ENCODE measurements at places on chromosomes 1 and 21.

DNA sequence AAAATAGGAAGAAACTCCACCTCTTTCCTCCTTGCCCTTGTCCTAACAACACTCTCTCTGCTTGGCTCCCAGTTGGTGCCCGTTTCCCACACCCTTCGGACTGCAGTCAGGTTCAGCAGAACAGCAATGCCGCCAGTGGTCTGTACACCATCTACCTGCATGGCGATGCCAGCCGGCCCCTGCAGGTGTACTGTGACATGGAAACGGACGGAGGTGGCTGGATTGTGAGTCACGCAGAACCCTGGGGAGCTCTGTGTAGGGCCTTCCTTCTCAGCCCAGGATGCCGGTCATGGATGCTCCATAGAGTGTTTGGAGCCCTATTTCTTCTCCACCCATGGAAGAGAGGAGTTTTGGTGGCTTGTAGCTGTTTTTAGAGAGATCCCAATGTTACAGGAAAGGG lies 60.9 kb downstream of the TNN start:
- DNase-seq: no peak

DNA sequence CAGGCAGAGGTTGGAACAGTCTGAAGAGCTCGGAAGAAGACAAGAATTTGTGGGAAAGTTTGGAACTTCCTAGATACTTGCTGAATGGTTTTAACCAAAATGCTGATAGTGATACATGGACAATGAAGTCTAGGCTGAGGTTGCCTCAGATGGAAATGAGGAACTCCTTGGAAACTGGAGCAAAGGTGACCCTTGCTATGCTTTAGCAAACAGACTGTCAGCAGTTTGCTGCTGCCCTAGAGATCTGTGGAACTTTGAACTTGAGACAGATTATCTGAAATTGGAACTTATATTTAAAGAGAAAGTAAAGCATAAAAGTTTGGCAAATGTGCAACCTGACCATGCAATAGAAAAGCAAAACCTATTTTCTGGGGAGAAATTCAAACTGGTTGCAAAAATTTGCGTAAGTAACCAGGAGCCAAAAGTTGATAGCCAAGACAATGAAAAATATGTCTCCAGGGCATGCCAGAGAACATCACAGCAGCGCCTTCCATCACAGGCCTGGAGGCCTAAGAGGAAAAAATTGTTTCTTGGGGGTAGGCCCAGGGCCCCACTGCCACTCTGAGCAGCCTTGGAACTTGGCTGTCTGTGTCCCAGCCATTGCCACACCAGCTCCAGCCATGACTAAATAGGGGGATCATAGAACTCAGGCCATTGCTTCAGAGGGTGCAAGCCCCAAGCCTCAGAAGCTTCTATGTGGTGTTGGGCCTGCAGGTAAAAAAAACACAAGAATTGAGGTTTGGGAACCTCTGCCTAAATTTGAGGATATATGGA lies 675.3 kb downstream of the LTN1 start:
- no peak for DNase-seq

DNA sequence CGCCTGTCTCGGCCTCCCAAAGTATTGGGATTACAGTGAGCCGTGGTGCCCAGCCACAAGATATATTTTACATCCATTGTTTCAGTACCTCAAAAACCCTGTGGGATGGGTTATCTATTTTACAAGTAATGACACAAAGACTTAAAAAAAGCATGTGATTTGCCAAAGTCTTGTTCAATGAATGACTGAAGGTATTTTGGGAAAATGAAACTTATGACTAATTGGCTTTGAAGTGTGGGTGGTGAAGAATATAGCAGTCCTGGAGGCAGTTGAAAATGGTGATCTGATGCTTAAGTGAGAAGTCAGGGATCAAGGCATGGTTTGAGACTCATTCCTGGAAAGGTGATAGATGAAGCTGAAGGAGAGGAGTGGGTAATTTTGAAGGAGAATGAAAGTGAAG lies 3.0 kb downstream of the SWT1 start:
- no peak for DNase-seq

DNA sequence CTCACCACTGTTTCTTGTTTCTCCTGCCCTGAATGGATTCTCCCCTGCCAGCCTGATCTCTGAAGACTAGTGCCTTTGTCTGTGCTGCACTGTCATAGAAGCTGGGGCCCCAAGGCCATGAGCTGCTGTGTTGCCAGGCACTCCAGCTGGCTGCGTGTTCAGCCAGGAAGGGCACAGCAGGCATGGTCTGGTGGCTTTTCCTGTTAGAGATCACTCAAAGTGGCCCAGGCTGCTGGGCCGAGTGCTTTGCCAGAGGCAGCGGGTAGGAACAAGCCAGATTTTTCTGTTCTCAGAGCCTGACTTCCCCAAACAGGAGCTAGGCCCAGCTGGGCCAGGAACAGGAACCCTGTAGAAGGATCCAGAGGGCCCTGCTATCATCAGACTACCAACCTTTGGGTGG lies 5.2 kb downstream of the ADPRS start:
- no peak for DNase-seq

- no peak for DNase-seq
Measured at GRCh38 chr1:200479816-200480215, 70.0 kb upstream of the ZNF281 start.

DNA sequence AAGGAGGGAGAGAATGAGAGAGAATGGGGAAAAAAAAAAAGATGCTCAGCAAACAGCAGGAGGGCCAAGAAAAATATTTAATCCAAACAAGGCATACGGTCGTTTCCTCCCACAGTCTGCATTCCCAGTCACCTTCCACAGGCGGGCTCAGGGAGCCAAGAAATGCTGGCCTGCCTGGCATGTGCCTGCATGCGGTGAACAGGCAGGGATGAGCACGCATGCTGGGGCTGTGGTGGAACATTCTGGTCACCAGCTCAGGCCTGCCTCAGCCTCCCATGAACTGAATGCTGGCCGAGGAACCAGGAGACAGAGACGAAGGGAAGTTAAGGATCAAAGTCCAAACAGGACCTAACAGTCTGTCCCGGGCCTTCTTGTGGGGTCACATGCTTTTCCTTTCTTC lies 335.3 kb downstream of the ASTN1 start:
- DNase-seq: no peak
